Stimulated activated CD4-positive, alpha-beta T cell treated with anti-CD3 and anti-CD28 coated beads, Interleukin-1b, Interleukin-23, amount 100 ng/mL, for 1 hour (primary cell): ENCODE measurements at places on chromosomes 13 and 19.

DNA sequence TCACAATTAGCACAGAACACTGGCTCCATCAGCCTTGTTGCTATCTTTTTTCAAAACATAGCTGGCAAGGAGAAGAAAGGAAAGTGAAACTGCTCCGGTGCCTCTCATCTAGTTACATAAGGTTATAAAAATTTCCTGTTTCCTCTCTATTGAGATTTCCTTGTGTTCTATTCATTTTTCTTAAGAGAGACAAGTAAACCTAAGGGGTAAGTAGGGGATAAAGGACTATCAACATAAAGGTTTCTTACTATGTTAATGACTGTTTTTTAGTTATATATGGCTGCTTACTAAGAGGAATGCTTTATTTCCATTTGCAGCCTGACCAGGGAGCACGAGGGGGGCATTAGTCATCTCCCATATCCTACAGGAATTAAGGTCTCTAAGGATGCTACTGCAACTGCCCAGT is 73.2 kb upstream of the MLNR start:
- DNase-seq, result no peak

GRCh38 chr13:43877326-43877725 is 2.2 kb downstream of the CCDC122 start:
- DNase-seq, result no peak

DNA sequence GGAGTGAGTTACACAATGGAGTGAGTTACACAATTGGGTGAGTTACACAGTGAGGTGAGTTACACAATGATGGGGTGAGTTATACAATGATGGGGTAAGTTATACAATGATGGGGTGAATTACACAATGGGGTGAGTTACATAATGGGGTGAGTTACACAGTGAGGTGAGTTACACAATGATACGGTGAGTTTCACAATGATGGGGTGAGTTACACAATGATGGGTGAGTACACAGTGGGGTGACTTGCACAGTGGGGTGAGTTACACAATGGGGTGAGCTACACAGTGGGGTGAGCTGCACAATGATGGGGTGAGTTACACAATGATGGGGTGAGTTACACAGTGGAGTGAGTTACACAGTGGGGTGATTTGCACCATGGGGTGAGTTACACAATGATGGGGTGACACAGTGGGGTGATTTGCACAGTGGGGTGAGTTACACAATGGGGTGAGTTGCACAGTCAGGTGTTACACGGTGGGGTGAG is 52.5 kb upstream of the GAS6 start:
- DNase-seq, result no peak

DNA sequence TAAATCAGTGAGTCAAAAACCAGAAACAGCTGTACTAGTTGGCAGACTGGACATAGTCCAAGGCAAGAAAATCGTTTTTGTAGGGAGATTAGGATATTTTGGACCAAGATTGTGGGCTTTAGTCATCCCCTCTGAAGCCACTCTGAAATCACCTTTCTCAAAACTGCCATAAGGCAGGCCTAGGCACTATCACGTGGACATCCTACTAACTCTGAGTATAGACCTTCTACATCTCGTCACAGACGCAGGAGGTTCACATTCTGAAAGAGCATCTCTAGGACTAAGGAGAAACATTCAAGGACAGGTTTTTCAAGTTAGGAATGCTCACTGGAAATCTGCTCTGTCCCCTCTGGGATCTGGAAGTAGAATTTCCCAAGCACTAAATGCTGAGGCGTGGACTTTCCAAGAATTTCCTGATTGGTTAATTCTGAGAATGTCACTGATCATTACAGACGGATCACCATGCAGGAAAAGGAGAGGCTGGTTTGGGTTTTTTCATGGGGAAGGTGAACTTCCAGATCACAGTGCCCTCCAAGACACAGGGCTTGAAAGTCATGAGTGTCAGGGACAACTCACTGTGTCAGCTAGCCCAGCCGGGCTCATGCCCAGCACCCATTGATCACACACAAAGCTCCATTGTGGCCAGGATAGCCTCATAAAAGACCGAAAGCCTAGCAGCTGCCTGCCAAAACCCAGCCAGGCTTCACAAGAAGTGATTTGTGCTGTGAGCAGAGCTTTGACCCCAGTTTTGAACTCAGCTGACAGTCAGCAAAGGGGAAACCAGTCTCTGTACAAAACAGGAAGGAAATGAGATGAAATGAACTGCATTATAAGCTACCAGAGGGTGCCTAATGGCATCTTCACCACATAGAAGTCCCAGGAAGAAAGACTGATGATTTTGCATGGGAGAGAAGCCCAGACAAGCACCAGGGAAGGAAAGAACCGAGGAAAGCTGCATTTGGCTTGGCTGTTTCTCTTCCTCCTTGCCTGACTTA is 2.7 kb upstream of the RUBCNL start:
- DNase-seq, result no peak

DNA sequence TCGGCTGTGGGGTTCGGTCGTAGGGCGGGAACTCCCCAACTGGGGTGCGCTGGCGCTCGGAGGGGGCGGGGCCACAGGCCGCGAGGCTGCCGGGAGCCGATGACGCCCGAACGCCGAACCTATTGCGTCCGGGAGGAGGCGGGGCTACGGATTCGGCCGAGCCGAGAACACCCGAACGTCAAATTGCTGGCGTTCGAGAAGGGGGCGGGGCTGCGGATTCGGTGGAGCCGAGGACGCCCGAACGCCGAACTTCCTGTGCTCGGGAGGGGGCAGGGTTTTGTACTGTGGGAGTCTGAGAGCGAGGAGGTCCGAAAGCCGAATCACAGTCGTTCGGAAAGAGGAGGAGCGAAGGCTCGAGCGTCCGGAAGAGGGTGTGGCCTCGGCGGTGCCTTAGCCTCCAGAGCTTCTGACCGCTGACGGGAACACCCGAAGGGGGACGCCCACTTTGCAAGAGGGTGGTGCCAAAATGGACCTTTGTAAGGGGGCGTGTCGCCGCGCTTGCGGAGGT is 551 bp upstream of the TSEN34 start:
- DNase-seq, result peak; percentile 100

- no peak for DNase-seq
Observed at GRCh38 chr13:34207334-34207733, 389.4 kb downstream of the RFC3 start.

GRCh38 chr19:45820413-45821102 is 5.5 kb upstream of the RSPH6A start:
- DNase-seq, result no peak

GRCh38 chr13:38430796-38431195 is 81.1 kb downstream of the UFM1 start:
- DNase-seq, result no peak

DNA sequence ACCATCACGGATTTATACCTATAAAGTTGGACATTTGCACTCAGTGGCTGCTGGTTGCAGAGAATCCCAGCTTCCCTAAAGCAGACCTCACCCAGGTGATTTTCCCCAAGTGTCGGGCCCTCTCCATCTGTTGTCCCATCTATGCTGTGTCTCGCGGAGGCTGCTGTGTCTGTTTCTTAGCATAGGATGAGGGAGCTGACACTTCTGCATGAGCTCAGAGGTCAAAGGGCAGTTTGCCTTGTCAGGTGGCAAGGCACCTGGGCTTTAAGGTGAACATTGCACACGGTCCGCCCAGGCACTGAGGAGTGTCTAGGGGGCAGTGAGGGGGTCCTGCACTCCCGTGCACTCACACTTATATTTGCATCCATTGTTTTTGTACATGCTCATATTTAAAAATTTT is 151.6 kb downstream of the ZIC5 start:
- no peak for DNase-seq

DNA sequence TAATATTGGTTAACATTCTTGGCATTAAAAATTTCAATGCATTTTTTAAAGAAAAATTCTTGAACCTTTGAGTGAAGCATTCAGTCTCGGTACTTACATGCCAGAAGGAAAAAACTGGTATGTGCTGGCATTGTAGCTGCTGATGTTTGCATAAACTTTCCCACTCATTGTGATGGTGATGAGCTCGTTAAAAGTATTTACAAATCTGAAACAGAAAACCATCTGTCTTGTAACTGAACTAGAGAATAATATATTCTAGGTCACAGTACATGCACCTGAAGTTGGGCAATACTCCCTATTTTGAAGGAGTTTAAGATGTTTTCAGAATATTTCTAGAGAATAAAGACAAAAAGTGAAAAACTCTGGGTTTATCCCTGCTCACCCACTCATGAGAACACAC is 64.1 kb downstream of the SLC15A1 start:
- DNase-seq, result no peak

DNA sequence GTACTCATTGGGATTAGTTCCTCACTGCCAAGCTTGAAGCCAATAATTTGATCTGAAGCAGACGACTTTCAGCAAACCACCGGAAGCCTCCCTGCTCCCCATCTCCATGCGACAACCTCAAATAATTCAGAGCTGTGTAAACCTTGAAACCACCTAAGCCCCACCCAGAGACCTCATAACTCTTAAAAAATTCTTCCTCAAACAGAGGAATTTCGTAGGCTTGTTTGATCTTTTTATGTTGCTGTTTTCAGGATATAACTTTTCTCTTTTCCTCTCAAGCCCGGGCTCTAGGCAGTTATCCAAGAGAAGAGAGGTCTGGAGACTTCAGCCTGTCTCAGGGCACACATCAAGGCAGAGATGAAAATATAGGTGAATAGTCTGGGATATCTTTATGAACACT is 311.6 kb downstream of the KCNRG start:
- no peak for DNase-seq

- DNase-seq, result no peak
Observed at GRCh38 chr13:87887459-87888123, 216.4 kb downstream of the SLITRK5 start.
